ENCODE measurements at places on chromosomes 11 and 22. TPM values are rescaled to one million over a fixed set of nuclear protein-coding genes. Genes with fewer than 3 reads are reported as not detected.

DNA sequence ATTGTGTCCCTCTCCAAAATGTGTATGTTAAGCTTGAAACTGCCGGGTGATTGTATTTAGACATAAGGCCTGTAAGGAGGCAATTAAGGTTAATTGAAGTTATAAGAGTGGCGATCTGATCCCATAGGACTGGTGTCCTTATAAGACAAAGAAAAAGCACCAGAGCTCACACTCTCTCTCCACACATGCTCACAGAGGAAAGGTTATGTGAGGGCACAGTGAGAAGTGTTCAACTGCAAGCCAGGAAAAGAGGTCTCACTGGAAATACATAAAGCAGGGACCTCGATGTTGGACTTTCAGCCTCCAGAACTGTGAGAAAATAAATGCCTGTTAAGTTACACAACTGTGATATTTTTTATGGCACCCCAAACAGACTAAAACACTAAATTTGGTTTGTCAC, 1233.8 kb upstream of the CNTN5 start:
- no peak for DNase-seq

TRIM29 gene
- total RNA-seq = 0.64 TPM

OR5M3 gene
- not detected for total RNA-seq

DNA sequence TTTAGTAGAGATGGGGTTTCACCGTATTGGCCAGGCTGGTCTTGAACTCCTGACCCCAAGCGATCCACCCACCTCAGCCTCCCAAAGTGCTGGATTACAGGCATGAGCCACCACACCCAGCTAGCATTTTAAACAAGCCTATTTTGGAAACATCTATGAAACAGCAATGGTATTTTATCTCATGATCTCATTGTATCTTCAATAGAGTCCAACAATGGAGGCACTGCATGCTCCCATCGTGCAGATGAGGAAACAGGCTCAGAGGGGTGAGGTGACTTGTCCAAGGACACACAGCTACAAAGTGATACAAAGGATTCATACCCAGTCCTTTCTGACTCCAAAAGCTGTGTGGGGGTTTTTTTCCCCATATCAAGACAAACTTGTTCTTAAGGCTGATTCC, 39.0 kb upstream of the RTL6 start:
- DNase-seq = no peak

TUBGCP6 gene
- 31.3 TPM for total RNA-seq

- peak; percentile 8 for DNase-seq
Measured at GRCh38 chr22:43796567-43796966, 15.5 kb downstream of the EFCAB6 start.

DNA sequence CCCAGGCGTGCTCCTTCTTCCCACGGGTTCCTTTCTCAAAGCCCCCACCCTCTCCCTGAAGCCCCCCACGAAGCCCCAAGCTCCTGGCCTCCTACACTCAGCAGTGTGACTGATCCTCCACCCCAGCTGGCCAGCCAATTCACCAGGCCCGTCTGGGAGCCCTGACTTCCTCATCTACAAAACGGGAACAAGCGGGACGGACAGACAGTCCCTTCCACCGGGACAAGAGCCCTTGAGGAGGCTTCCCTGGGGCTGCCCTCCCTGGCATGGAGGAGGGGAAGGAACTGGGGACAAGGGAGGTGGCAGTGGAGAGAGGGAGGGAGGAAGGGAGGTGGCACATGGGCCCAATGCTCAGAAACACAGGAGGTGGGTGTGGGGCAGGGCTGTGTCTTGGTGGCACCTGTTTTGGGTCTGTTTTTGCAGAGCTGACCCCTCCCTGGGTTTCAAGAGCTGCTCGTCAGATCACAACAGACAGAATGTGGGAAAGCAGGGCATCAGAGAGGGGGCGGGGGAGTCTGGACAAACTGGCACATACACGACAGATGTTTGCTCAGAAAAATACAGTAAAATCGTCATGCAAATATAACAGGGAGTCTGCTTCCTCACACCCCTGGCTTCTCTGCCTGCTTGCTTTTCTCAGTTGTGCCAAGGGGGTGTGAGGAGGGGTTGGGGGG, 56.8 kb downstream of the ELFN2 start:
- no peak for DNase-seq

GRCh38 chr22:47727641-47728040, 965.2 kb downstream of the TBC1D22A start:
- no peak for DNase-seq

TMEM121B gene
- total RNA-seq = 0.44 TPM

- DNase-seq = peak; percentile 83
Measured at GRCh38 chr22:24727218-24727851, 47.2 kb downstream of the PIWIL3 start.

DNA sequence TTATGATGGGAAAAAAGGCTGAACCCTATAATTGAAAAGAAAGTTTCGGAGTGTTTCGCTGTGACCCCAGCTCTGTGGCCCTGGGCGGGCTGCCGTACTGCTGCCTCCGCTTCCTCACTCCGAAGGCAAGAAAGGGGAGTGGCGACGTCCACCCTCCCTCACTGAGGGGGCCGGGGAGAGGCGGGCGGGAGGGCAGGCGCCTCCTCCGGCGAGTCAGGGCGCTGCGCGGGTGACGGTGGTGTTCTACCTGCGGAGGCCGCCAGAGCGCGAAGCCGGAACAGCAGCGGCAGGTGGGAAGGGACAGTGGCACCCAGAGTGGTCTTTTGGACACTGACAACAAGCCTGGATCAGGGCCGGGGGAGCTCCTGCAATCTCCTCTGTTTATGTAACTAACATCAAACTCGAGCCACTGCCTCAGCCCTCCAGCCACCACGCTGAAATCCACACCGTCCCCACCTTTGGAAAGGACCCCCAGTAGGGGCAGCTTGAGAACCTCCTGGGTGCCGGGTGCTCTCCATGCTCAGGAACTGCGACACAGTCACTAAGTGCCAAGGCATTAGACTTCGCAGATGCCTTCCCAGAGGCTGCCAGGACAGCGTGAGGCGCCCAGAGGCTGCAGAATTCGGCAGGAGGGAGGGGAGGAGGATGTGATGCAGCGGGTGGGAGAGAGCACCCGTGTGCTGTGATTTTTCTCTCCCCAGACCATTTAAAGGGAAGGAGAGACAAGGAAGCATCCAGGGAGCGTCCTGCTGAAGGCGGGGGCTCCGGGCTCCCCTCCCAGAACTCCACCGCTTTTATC, 25.5 kb downstream of the BID start:
- no peak for DNase-seq

GRCh38 chr22:33302049-33302545, 243.9 kb upstream of the SYN3 start:
- DNase-seq = peak; percentile 39

C11orf87 gene
- not detected for total RNA-seq

P2RY6 gene
- 0.59 TPM for total RNA-seq

ARFIP2 gene
- 116 TPM for total RNA-seq

SHISAL1 gene
- 1.2 TPM for total RNA-seq

GRCh38 chr22:45475063-45475747, 27.5 kb upstream of the FBLN1 start:
- DNase-seq = no peak

GRAMD1B gene
- 0.46 TPM for total RNA-seq

- no peak for DNase-seq
Measured at GRCh38 chr11:74035264-74035663, 26.4 kb upstream of the UCP3 start.

GAL3ST3 gene
- not detected for total RNA-seq

GRCh38 chr11:62705413-62705812, 1.8 kb downstream of the BSCL2 start:
- DNase-seq = no peak

- DNase-seq = no peak
Measured at GRCh38 chr11:18304745-18305144, 17.2 kb downstream of the HPS5 start.

MIAT gene
- total RNA-seq = 0.33 TPM

GRCh38 chr22:17705951-17706900, 67.7 kb downstream of the BCL2L13 start:
- DNase-seq = peak; percentile 83

TNNI2 gene
- total RNA-seq = 0.46 TPM

MMP13 gene
- total RNA-seq = 0.15 TPM

POU2AF1 gene
- 0.18 TPM for total RNA-seq

DNA sequence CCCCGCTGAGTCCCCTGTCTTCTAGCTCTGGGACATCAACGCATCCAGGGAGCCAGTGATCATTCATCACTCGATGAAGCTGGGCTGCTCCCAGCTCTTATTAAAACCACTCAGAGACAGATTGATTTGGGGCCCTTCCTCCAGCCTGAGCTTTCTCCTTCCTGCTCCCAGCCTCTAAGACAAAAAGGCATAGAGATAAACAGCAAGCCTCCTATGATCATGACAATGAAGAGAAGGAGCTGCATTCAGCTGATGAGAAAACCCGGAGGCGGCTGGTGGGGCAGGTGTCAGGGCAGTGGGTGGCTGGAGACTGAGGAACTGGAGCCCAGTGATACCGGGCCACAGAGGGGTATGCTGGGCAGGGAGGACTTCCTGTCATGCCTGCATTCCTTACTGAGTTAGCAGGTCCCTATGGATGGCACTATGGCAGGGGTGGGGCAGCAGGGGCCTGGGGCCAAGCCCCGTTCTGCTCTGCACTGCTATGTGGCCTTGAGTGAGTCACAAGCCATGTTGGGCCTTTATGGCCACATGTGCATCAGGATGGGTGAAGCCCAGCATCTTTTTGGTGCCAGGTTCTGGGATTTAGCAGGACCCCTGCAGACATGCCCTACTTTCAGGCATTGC, 20.2 kb downstream of the PVALB start:
- DNase-seq = no peak

- DNase-seq = no peak
Measured at GRCh38 chr11:129365816-129366215, 9.8 kb upstream of the BARX2 start.

OR51E2 gene
- not detected for total RNA-seq

CHRM4 gene
- total RNA-seq = 3.1 TPM

DNA sequence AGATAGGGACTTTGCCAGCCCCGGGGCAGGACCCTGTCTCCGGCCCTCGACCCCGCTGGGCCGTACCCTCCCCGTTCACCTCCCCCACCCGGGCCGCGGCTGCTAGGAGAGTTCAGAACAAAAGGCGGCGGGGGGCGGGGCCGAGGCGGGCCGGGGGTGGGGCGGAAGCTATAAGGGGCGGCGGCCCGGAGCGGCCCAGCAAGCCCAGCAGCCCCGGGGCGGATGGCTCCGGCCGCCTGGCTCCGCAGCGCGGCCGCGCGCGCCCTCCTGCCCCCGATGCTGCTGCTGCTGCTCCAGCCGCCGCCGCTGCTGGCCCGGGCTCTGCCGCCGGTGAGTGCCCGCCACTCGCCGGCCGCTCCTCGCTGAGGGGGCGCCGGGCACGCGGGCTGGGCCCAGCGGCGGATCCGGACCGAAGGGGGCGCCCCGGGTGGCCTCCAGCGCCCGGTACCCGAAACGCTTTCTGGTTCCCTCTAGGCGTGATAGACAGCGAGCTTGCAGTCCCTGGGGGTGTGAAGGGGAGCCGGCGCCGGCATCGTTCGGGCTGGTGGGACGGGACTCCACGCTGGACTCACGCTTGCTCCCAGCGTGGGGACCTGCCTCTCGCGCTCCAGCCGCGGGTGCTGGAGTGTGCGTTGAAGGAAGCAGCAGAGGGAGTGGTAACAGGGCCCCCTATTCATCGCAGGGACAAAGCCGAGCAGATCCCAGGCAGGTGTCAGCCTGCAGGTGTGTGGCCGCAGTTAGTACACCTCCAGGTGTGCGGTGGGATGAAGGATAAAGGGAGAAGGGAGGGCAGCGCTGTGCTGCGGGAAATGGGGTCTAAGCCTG, at the start of gene MMP11:
Gene MMP11, plus strand, starts transcription at position 201 of the 825 bp plus-strand sequence. Its CDS starts 22 bp downstream, at position 223.
- no peak for DNase-seq

- no peak for DNase-seq
Measured at GRCh38 chr11:63613517-63614135, 607 bp downstream of the PLAAT3 start.

DNA sequence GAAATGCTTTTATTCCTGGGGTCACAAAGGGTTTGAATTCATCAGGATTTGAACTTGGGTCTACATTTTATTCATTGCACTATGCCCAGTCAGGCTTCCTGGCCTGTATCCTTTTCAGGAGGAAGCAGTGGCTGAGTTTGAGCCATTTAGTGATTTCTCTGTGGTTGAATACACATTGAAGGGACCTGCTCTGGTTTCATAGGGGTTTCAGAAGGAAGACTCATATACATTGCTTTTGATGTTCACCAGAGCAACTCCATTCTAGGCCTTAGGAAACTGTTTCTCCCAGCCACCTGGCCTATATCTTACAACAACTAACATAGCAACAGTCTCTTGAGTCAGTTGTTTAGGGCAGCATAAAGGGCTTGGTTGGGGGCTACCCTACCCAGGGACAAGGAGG, 165.7 kb downstream of the INSC start:
- no peak for DNase-seq

GRCh38 chr22:36465232-36466021, 16.0 kb downstream of the TXN2 start:
- peak; percentile 85 for DNase-seq

DNA sequence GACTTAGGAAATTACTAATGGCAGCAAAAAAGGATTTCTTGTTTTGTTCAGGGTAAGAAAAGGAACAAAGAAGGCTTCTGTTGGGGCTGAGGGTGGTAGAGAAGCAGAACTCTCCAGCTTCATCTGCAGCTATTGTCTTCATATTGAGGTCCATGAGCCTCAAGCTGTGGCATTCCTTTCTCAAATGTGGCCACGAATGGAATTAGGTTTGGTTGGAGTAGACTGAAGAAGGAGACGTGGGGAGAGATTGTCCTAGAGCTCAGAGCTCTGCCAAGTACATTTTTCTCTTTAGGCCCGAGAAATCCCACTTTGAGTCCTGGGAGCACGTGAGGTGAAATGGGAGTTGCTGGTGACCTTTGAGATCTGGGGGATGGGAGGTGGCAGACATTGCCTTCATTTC, 25.8 kb upstream of the MYOD1 start:
- no peak for DNase-seq

GRCh38 chr22:23400286-23400981, 179.7 kb downstream of the IGLL1 start:
- no peak for DNase-seq

- no peak for DNase-seq
Measured at GRCh38 chr11:62295504-62295903, 3.4 kb downstream of the SCGB1D4 start.

GRCh38 chr11:116177521-116178210, 595.1 kb downstream of the BUD13 start:
- DNase-seq = no peak

NNMT gene
- 1.7 TPM for total RNA-seq

GRCh38 chr22:38230108-38230825, 28.5 kb downstream of the MAFF start:
- no peak for DNase-seq

INSC gene
- total RNA-seq = 0.08 TPM

DNA sequence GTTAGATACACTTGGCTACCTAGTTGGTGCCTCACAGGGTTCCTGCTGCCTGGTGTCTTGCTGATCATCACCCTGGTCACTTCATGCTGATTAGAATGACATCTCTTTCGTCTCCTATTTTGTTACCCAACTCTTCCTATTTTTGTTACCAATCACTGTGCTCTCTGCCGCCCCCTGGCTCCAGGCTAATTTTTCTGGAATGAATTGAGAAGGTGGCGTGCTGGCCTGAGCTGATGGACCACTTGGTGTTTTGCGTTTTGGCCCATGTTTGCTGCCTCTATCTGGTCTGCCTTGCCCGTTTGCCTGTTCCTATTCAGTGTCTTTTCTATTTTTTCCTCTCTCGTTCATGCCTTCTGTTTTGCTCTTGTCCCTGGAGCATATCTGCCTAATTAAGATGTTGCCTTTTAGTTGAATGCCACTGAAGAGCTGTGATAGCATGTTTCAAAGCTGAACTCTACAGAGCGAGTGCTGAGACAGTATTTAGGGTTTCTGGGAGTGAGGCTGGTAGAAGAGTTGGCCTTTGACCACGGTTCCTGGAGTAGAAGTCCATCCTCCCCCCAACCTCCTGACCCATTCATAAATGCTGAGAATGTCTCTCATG, 5.9 kb upstream of the ATF4 start:
- DNase-seq = no peak

- no peak for DNase-seq
Measured at GRCh38 chr22:49090853-49091135, 736.9 kb downstream of the BRD1 start.

GRCh38 chr22:19621373-19622060, 92.8 kb upstream of the SEPTIN5 start:
- DNase-seq = no peak

Data from Panc1 (cell line).